Sigmoid colon (tissue), 7 donors: ENCODE measurements at places on chromosomes 16 and 17.
A peak's percentile ranks its signal among the peaks of the same experiment; 100 is the strongest.

- no peak for DNase-seq
Observed at GRCh38 chr17:60729854-60730253, 52.2 kb downstream of the BCAS3 start.

GRCh38 chr16:89266521-89267134 is 49.1 kb downstream of the ZNF778 start:
- no peak for DNase-seq

DNA sequence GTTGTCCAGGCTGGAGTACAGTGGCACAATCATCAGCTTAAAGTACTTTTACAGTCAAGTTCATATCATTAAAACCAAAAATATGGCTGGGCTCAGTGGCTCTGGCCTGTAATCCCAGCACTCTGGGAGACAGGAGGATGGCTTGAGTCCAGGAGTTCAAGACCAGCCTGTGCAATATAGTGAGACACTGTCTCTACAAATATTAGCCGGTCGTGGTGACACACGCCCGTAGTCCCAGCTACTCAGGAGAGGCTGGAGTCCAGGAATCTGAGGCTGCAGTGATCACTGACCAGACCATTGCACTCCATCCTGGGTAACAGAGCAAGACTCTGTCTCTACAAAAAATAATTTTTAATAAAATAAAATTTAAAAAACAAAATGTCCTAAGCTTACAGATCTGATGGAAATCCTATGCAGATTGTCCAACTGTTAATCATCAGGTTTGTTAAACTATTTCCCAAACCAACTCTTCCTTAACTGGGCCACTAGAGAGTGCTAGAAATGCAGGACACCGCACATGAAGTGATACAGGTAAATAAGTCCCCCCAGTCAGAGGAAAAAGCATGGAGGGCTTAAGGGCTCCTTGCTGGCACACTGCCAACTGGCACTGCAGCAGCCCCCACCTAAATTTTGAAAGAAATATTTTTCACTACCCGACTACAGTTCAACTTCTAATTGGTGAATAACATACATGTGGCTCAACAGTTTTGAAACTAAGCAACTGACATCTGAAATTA is 2.8 kb downstream of the USP22 start:
- peak; percentile 71 for DNase-seq

- DNase-seq = no peak
Observed at GRCh38 chr16:86618431-86619238, 40.3 kb downstream of the FOXL1 start.

- no peak for DNase-seq
Observed at GRCh38 chr17:47883589-47884426, 12.2 kb upstream of the SP2 start.

- DNase-seq = no peak
Observed at GRCh38 chr16:29012913-29013553, 28.2 kb downstream of the LAT start.

- DNase-seq = peak; percentile 93
Observed at GRCh38 chr17:80456465-80457235, 19.8 kb downstream of the NPTX1 start.

DNA sequence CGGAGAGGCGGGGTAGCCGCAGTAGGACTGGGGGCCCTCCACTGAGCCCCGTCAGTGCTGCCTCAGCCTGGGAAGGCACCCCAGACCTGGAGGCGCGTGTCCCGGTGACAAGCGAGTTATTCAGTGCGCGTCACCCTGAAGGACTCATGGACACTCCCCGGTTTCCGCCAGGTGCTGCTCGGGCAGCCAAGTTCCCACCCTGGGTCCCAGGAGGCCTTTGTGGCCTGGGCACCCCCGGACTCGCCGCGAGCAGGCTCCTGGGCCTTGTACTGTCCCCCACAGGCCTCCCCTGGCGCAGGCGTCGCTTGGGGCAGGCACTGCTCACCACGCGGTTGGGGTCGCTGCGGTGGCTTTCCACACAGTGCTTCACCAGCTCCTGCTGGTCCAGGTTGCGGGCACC is 7.6 kb downstream of the RNF166 start:
- no peak for DNase-seq

DNA sequence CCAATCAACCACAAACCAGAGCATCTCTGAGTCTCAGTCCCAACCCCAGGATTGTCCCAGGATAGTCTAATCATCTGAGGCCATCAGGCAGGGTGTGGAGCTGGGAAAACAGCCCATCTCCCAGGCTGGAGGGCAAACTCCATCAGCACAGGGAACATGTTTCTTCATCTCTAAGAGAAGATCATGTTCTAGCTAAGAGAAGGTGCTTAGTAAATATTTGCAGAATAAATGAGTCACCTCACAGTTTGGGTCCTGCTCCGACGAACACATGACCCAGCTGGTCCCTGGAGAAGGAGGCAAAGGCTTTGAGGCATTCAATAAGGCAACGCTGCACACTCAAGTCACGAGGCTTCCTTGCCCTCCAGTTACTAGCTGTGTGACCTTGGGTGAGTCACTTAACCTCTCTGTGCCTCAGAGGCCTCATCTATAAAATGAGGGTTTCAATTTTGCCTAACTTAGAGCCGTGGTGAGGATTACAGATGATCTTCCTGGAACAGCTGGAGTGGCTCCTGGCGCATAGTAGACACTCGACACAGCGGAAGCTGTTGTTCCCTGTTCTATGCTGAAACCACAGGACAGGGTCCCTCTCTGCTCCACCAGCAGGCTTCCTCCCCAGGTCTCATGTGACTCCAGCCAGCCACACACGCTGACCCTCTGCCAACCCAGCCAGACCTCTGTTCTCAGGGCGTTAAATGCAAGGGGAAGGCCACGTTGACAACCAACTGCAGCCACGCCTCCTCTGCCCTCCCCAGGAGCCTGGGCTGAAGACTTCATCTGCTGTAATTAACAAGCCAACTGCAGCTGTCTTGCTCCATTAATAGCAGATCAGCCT is 10.3 kb upstream of the RPL38 start:
- peak; percentile 90 for DNase-seq

DNA sequence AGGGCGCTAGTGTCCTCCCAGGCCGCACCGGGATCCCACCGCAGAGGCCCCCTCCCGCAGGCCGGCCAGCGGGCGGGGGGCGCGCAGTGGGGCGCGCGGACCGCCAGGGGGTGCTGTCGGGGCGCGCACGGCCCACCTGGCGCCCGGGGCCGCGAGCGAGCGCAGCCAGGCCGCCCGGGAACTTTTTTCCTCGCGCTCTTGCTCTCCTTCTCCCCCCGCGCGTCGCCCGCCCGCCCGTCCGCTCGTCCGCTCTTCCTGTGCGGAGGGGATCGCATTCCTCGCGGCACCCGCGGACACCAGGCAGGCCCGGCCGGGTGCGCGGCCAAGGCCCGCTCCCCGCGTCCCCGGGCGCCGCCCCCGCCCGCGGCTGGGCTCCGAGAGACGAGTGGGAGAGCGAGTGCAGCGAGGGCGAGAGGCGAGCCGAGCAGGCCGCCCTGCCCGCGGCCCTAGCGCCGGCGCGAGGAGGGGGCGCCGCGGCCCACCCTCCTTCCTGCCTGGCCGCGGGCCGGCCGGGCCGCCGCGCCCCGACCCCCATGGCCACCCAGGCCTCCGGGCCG is at the start of gene RAI1:
RAI1 (plus strand) TSS at position 272 of the 557 bp plus-strand sequence. CDS start 111,491 bp downstream, outside the sequence.
- DNase-seq = peak; percentile 90

- DNase-seq = peak; percentile 84
Observed at GRCh38 chr16:77273-77806, 685 bp upstream of the MPG start.

GRCh38 chr17:31452561-31453110 is 61.2 kb downstream of the RAB11FIP4 start:
- no peak for DNase-seq

- DNase-seq = no peak
Observed at GRCh38 chr17:74097450-74098135, 105.9 kb upstream of the RPL38 start.

- DNase-seq = no peak
Observed at GRCh38 chr17:63488851-63489250, 12.0 kb downstream of the ACE start.

GRCh38 chr16:9138021-9138680 is 46.7 kb downstream of the HAPSTR1 start:
- no peak for DNase-seq

- DNase-seq = no peak
Observed at GRCh38 chr17:16027708-16028584, 28.3 kb downstream of the TTC19 start.

DNA sequence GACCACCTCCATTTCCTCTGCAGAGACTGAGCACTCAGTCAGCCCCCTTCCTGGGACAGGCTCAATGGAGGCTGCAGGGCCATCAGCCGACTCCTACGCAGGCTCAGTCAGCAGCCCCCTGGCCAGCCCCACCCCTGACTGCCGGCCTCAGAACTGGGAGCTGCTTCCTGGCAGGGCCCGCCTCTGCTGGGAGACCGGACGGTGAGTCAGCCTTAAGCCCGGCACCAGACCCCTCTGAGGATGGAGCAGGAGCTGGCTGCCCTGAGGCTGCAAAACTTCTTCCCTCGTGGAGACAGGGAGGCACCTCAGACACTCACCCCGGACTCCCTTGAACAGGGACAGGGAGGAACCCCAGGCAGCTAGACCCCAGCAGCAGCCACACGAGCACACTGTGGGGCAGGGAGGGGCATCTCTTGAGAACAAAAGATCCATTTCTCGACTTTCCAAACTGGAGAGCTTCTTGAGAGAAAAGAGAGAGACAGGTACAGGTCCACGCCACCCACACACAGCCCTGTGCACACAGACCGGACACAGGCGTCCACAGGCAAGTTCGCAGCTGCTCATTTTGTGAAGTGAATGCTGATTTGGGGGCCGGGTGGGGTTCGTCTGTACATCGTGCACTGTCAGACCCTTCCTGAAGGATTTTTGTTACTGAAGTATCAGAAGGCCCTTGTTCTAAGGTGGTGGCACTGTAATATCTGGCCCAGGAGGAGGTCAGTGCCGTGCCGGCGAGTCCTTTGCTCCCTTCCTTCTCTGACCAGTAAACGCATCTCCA is 1.3 kb upstream of the TUBB3 start:
- peak; percentile 93 for DNase-seq

- DNase-seq = no peak
Observed at GRCh38 chr17:42071810-42072209, 21.4 kb upstream of the C17orf113 start.

DNA sequence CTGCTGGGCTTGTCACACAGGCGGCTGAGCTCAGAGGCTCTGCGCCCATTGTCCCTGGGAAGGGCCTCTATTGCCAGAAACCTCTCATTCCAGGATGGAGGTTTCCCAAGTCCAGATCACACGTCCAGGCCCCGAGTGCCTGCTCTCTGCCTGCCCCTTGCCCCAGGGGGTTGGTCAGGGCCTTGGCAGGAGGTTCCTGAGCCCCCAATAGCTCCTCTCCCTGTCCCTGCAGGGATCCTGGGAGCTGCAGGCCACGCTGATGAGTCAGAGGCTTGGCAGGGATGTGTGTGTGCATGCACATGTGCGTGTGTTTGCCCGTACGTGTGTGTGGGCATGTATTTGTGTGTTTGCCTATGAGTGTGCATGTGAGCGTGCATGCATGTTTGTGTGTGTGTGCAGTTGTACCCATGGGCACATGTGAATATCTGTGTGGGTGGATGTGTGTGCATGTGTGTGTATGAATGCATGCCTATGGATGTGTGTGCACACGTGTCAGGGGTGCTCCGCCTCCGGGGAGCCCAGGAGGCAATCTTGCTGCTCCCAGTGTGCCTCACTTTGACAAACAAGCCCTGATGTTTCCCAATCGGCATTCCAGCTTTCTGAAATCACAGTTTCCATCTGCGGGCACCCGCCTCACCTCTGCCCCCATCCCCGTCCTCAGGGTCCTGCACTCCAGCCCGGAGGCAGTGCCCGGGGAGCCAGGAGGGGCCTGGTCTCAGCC is 98.4 kb upstream of the GSE1 start:
- peak; percentile 89 for DNase-seq

DNA sequence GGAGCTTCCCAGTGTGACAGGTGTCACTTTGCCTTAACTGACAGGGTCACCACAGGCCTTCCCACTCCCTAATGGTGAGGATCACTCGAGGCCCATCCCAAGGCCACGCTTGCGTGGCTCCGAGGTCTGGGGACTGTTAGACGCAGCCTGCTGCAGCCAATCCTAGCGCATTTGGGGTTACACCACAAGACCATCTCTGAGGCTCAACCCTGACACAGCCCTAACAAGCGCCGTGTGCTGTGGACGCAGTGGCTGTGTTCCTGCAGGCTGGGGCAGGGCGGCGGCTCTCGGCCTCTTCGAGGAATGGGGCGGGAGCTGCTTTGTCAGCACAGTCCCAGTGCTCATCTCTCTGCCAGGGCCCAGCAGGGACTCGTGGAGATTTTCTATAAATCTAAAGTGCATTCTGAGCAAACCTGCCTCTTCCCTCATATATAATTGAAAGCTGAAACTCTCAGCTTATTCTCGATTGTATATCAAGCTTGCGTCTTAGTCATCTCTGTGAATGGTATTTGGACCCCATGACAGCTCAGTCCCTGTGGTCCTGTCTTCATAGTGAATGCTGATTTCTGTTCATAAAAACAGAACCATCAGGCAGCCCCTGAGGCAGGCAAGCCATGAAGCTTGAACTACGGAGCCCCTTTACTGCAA is 65.8 kb upstream of the CHMP6 start:
- peak; percentile 52 for DNase-seq

DNA sequence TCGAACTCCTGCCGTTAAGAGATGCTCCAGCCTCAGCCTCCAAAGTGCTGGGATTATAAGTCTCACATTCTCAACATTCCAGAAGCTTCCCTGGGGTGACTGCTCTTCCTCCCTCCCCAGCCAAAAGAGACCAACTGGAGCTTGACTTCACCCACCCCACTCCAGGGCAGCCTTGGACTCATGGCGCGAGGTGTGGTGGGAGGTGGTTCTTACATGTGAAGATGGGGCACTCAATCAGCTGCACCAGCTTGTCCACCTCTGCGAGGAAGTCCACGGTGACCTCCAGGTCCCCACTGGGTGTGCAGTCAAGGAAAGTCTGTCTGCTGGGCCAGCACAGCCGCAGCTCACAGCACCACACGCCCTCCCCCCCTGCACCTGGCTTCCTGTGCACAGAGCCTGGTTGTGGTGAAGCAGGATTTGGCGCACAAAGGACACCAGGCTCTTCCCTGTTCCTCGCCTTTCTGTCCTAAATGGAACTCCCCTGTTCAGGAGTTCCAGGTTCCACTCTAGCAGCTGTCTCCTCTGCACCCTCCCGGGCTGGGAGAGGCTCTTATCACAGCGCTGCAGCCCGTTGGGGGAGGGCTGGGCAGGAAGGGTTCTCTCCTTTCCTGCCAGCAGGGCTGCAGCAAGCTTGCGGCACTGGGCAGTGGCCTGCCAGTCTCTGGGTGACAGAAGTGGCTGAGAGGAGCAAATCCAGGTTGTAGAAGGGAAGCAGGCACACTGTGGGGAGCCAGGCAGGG is 9.6 kb upstream of the MTSS2 start:
- no peak for DNase-seq

GRCh38 chr17:46736100-46736499 is 82.4 kb downstream of the WNT3 start:
- DNase-seq = no peak

GRCh38 chr17:44719444-44719843 is 11.0 kb downstream of the DBF4B start:
- no peak for DNase-seq

GRCh38 chr17:31389657-31390381 is 1.7 kb upstream of the RAB11FIP4 start:
- DNase-seq = no peak
